ENCODE measurements at places on chromosomes 1 and 21.

DNA sequence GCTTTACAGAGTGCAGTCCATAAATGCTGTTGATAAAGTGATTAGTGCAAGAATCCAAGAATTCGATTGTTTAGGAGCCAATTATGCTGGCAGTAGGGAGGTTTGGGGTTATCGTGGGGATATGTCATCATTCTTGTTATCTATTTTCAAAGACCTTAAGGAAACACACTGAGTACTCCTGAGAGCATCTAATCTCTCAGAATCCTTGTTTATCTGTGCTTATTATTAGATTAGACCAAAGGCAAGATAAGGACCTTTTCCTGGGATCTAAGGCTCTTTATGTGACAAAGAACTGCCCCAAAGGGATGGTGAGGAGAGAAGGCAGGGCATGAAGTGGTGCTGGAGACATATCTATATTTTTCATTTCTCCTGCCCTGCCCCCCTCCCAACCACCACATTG is 139.1 kb downstream of the TSEN15 start:
- no peak for DNase-seq

DNA sequence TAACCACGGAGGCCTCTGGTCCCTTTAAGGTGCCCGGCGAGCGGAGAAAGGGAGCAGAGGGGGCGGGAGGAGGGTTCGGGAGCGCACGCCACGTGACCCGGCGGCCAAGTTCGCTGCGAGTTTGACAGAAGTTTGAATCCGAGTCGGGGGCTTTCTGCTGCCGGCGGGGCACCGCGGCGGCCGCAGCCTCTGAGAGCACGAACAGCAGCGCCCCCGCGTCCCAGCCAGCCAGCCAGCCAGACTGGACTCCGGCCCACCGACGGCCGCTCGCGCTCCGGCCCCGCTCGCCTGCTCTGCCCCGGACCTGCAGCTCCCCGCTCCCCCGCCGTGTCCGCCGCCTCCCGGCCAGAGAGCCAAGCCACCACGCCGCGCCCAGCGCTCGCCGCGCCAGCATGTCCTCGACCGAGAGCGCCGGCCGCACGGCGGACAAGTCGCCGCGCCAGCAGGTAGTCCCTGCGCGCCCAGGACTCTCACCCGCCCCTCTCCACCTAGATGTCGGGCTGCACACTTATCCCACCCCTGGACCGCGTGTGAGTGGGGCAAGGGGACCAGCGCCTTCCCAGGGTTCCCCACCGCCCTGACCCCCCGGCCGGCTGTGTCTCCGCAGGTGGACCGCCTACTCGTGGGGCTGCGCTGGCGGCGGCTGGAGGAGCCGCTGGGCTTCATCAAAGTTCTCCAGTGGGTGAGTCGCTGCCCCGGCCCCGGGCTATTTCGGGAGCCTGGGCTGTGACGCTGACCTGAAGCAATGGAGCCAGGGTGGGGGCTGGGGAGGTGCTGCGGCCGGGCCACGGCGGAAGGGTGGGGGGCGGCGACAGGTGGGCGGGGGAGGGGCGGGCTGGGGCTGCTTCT is at the start of gene SYPL2:
Gene SYPL2, plus strand, starts transcription at position 95 of the 849 bp plus-strand sequence. Its CDS starts 298 bp downstream, at position 393.
- no peak for DNase-seq

GRCh38 chr1:87388411-87388810 is 59.7 kb downstream of the LMO4 start:
- DNase-seq: no peak

DNA sequence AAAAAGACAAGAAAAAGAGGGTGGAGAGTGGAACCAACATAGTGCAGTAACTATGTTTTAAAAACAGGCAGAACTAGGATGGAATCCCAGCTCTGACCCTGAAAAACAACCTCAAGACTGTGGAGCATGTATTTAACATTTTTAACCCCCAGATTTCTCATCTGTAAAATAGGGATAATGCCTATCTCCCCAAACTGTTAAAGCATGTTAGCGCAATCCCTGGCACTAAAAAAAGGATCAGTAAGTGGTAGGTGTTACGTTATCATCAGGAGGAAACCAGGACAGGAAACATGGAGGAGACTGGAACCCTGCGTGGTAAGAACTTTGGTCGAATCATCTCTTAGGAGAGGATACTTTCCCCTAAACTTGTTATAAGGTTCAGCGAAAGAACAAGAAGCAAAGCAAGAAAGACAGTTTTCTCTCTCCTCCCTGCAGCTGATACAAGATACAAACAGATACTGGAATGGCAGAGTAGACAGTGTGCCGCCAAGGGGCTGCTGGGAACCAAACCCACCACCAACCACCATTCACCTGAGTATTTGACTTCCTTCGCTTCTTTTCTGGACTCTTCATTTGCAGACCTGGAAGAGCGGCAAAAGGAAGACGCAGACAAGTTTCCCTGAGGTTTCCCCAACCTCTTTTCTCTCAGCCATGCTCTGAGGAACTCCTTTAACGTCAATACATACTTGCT is 991 bp downstream of the PYGO2 start:
- DNase-seq: no peak

GRCh38 chr1:20689645-20690056 is 28.2 kb downstream of the KIF17 start:
- DNase-seq: no peak

- DNase-seq: no peak
Measured at GRCh38 chr1:182600745-182601415, 3.3 kb downstream of the RGS16 start.

DNA sequence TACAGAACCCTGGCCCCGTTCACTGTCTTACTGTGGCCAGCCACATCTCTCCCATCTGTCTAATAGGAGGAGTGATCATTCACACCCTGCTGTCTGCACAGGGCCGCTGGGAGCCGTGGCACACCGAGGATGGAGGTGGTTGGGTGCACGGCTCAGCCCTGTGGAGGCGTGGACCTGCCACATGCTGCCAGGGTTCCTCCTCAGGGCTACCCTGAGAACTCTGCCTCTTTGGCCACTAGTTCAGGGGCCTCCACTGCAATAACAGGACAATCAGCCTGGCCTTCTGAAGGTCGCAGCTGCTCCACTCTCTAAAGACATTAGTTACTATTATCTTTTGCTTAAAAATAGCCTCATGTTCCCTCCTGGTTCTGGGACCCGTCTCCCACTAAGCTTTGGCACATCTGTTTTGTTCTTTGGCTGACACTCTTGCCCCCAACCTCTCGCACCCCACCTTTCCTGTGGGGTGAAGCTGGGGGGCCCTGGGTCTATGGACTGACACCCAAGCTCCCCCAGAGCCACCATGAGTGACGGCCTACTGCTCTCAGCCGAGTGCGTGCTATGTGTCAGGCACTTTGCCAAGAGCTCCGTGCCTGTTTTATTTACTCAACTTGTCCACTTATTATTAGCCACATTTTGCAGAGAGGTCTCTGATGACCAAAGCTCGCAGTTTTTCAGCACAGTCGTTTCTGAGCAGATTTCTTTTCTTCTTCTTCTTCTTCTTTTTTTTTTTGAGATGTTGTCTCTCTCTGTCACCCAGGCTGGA is 66.3 kb downstream of the ARHGEF10L start:
- DNase-seq: no peak

DNA sequence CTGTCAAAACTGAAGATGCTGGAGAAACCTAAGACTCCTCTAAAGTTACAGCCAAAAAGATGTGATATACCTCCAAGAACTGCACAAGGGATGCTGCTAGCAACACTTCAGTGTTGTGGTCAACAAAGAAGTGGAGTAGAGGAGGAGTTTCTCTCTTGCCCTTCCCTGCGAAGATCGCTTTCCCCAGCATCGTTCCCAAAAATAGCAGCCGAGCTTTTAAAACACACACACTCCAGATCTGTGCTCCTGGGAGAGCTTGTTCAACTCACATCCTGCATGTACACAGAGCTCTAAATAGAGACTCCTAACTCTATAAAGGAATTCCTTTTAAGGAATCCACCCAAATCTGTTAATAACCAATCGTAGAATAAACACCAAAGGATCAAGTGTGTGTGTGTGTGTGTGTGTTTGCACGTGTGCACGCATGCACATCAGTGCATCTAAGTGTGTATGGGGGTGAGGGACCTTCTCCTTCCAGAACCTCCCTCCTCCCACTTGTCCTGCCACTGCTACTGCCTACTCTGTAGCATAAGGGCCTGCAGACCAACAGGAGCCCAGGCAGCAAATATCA is 58.5 kb downstream of the PSMG1 start:
- no peak for DNase-seq

Data from NCI-H2107 (cell line).